ENCODE measurements at places on chromosomes 1 and 21.

GRCh38 chr1:101147381-101147780 is 89.4 kb upstream of the S1PR1 start:
- H3K36me3 ChIP-seq, result no peaks in the 10 kb centered on the region
- DNase-seq, result no peak
- no peaks in the 10 kb centered on the region for H3K27me3 ChIP-seq

DNA sequence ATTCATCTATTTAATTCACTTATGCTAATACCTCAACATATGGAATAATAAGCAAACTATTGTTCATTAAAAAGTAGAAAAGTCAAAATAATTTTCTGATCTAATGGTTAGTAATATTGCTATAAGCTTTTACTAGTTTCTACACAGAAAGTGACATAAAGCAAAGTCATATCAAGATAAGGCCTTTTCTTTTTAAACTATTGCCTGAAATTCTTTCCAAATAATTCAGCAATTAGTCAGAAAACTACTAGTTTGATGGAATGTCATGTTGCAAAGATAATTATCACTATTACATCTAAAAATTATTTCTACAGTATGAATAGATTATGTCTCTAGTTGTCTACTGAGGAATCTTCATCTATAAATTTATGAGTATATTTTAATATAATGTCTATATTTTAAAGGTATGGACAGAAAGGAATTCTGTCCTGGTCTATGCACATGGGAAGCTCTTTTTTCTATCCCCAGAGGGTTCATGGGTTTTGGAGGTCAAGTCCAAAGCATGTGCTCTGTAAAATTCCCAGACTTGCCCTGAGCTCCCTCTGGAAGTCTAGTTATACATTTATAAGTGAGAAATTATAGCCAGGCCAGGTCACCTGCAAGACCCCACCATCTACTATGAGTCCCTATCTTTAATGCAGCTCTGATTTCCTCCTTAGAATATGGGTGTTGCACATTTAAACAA is 84.6 kb upstream of the DPYD start:
- H3K27me3 ChIP-seq, result no peaks in the 10 kb centered on the region
- no peak overlapping the region for H3K27ac ChIP-seq
- H3K4me3 ChIP-seq, result no peak overlapping the region
- H3K36me3 ChIP-seq, result no peaks in the 10 kb centered on the region
- H3K4me1 ChIP-seq, result no peaks in the 10 kb centered on the region
- DNase-seq, result no peak

DNA sequence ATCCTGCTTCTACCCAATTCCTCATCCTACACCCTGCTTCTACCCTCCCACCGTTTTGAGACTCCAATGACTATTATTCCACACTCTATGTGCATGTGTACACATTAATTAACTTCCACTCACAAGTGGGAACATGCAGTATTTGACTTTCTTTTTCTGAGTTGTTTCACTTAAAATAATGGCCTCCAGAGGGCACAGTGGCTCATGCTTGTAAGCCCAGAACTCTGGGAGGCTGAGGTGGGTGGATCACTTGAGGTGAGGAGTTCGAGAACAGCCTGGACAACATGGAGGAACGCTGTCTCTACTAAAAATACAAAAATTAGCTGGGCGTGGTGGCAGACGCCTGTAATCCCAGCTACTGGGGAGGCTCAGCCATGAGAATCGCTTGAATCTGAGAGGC is 464.8 kb downstream of the PTBP2 start:
- no peaks in the 10 kb centered on the region for H3K27me3 ChIP-seq
- DNase-seq, result no peak
- H3K27ac ChIP-seq, result no peak overlapping the region
- no peak overlapping the region for H3K4me3 ChIP-seq
- H3K36me3 ChIP-seq, result peaks cover 9% of the 10 kb centered on the region
- H3K4me1 ChIP-seq, result no peaks in the 10 kb centered on the region

DNA sequence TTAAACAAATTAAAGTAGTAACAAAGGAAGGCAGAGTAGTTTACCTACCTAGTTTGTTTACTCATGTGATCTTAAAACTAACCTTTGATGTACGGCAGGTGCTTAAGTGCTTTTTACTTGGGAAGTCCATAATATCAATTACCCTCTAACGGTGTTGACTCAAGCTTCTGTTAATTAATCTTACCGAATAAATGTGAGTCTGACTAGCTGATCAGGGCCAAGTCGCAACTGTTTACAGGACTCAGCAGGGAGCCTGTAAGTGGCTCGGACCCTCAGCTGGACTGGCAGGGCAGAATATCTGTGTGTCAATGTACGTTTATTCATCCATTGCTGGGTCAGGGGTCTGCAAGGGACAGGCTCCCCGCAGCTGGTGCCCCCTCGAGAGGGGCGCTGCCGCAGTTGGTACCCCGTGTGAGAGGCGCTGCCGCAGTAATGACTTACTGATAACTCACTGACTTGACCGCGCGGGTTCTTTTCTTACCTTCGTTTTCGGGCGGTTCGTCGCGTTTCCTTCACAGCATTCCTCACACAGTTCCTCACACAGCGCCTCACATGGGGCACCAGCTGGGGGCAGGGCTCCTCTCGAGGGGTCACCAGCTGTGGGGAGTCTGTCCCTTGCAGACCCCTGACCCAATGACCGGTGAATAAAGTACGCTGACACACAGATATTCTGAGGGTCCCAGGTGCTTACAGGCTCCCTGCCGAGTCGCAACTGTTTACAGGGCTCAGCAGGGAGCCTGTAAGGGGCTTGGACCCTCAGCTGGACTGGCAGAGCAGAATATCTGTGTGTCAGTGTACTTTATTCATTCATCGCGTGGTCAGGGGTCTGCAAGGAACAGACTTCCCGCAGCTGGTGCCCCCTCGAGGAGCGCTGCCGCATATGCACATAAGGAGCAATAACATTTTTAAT is 3.0 kb downstream of the FMO1 start:
- H3K36me3 ChIP-seq, result peaks cover 5% of the 10 kb centered on the region
- peak overlapping the region; percentile 74 for H3K4me3 ChIP-seq
- no peak overlapping the region for H3K27ac ChIP-seq

GRCh38 chr1:186982116-186982515 is 153.4 kb downstream of the PLA2G4A start:
- H3K4me3 ChIP-seq, result no peak overlapping the region
- H3K27me3 ChIP-seq, result peaks cover 15% of the 10 kb centered on the region
- DNase-seq, result no peak

DNA sequence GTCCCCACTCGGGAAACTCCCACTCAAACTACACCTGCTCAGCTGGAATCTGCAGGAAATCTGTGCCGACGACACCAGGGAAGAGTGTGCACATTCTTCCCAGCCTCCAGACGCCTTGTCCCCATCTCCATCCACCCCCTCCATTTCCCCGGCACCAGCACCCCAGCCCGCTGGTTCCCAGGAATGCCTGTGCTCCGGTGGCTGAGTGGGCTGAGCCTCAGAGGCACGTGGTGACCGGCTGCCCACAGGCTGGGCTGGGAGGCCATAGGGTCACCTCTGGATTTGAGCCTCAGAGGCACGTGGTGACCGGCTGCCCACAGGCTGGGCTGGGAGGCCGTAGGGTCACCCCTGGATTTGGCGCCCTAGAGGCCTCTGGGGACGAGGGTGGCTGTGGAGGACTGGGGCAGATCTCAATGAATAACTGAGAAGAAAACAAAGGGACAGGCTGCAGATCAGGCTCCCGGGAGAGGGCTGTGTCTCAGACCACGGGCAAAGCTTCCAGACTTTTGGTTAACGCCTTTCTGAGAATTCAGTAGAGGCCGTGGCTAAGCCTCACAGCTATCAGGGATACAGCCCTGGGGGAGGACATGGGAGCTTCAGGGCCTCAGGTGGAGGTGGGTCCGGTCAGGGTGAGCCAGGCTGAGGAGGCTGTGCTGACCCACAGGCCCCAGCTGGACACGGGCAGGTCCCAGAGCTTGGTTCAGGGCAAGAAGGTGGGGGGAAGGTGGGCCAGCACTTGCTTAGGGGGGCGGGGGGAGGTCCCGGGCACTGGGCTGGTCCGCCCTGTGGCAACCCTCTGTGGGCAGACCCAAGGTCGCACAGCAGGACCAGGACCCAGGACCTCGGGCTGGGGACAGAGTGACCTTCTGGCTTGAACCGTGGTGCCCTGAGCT is 17.3 kb upstream of the TTLL10 start:
- peak overlapping the region; percentile 73 for H3K4me3 ChIP-seq
- H3K27me3 ChIP-seq, result no peaks in the 10 kb centered on the region
- H3K4me1 ChIP-seq, result peaks cover 2% of the 10 kb centered on the region
- H3K36me3 ChIP-seq, result no peaks in the 10 kb centered on the region

DNA sequence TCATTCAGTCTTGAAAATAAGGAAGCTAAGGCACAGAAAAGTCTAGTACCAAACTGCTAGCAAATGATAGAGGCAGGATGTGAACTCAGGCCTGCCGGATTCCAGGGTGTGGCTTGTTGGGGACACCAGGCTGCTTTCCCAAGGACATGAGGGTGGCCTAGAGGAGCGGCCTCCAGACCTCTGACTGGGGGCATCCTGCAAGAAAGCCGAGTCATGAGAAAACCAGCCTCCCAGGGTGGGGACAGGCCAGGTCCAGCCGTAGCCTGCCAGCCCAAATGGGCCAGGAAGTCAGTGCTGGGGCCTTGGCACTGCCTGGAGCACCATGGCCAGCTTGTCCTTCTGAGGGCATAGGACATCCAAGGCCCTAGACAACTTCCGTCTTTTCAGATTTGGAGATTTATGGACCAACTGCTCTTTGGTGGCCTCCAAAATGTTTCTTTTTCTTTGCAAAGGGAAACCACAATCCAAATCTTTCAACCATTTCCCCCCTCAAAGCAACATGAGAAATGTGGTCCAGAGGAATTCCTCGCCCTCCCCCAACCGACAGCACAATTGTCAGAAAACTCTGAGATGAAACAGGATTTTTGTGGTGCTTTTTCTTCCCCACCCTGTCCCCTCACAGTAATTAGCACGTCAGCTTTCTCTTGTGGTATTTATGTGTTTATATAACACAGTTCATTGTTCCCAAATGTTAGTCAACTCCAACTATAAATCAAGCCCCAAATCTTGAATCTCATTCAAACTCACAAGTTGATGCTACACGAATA is 212.3 kb downstream of the KAZN start:
- no peak for DNase-seq
- peaks cover 6% of the 10 kb centered on the region for H3K27me3 ChIP-seq
- no peaks in the 10 kb centered on the region for H3K4me1 ChIP-seq
- no peaks in the 10 kb centered on the region for H3K36me3 ChIP-seq
- H3K4me3 ChIP-seq, result no peak overlapping the region
- no peak overlapping the region for H3K27ac ChIP-seq

DNA sequence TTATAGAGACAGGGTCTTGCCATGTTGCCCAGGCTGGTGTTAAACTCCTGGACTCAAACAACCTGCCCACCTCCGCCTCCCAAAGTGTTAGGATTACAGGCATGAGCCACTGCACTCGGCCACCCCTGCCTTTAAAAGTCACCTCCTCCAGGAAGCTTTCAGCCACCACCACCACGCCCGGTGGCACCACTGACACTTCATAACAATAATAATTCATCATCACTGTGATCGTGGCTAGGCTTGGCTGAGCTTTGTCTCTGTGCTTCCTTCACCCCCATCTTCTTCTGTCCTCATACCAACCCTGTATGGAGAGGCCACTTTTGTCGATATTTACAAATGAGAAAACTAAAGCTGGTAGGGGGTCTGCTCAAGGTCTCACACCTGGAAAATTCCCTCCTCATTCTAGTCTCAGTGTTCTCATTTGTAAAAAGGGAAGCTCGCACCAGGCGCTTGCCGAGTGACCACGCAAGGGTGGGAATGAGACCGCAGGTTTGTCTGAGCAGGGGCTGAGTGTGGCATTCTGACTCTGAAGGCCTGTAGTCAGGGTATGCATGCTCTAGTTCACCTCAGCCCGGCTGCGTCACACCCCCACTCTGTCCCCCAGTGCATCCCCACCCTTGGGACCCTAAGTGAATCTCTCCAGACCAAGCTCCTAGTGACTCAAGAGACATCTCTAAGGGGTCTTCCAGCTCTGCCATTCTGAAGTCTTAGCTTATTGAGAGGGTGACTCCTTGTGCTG is 12.9 kb upstream of the EPHA2 start:
- H3K36me3 ChIP-seq, result no peaks in the 10 kb centered on the region
- peak overlapping the region; percentile 48 for H3K27ac ChIP-seq
- peaks cover 23% of the 10 kb centered on the region for H3K4me1 ChIP-seq
- no peaks in the 10 kb centered on the region for H3K27me3 ChIP-seq

DNA sequence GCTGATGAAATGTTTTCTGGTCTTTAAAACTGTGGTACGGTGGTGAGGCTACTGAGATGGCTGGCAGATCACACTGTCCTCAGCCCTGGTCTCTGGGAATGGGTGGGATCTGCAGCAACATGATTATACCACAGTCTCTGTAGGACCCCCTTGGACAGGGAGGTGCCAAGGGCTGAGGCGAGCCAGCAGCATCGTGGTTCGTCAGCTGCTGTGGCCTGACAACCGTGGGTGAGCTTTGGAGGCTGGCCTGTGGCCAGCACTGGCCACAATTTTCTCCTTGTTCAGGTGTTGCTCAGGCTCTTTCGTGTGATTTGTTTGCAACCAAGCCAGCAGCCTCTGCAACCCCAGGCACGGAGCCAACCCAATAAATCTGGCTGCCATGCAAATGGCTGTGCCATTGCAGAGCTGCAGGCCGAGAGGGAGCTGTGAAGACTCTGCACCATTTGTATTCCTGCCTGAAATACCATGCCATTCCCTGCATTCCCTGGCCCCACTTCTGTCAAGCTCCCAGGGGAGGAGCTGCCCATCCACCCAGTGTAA is 70.9 kb downstream of the PCP4 start:
- H3K27ac ChIP-seq, result no peak overlapping the region
- H3K4me3 ChIP-seq, result no peak overlapping the region
- no peak for DNase-seq
- no peaks in the 10 kb centered on the region for H3K4me1 ChIP-seq
- no peaks in the 10 kb centered on the region for H3K27me3 ChIP-seq

- H3K4me3 ChIP-seq, result no peak overlapping the region
- no peaks in the 10 kb centered on the region for H3K27me3 ChIP-seq
- H3K27ac ChIP-seq, result no peak overlapping the region
- H3K36me3 ChIP-seq, result peaks cover 10% of the 10 kb centered on the region
Measured at GRCh38 chr1:12406211-12407021, 176.6 kb downstream of the VPS13D start.

DNA sequence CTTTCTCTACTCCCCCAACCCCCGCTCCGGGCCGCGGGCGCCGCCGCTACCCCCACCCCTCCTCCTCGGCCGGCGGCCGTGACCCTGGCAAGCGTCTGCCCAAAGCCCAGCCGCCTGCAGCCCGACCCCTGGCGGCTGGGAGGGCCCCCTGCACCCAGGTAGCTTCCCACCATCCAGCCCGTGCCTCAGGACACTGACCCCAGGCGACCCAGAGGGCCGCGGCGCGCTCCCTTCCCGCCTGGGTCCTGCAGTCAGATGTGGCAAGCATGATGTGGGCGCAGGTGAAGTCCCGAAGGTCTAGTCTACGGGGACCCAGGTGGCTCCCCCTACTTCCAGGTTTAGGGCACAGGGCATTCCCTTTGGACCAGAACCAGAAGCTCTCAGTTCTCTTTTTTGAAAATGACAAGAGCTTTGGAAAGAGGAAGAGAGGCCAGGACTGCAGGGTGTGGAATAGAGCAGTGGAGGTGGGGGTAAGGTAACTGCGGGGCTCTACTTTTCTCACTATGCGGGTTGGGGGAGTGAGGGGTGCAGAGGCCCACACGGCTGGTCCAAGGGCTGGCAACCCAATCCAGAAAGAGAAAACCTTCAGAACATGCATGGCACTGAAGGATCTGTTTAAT is at the start of gene DENND4B:
DENND4B (minus strand) TSS at position 97 of the 620 bp plus-strand sequence. CDS start 2,344 bp downstream, outside the sequence.
- peaks cover 32% of the 10 kb centered on the region for H3K4me1 ChIP-seq
- no peaks in the 10 kb centered on the region for H3K27me3 ChIP-seq
- H3K4me3 ChIP-seq, result peak within 1 kb of the TSS; percentile 98
- H3K36me3 ChIP-seq, result peaks cover 65% of the 10 kb centered on the region
- peak within 1 kb of the TSS; percentile 97 for H3K27ac ChIP-seq
- DNase-seq, result peak; percentile 74

- H3K36me3 ChIP-seq, result peaks cover 18% of the 10 kb centered on the region
- H3K4me3 ChIP-seq, result no peak overlapping the region
- H3K27ac ChIP-seq, result no peak overlapping the region
- H3K4me1 ChIP-seq, result peaks cover 54% of the 10 kb centered on the region
Measured at GRCh38 chr21:33334824-33335223, 10.1 kb downstream of the IFNAR1 start.

Measured in naive thymus-derived CD8-positive, alpha-beta T cell (primary cell).